ENCODE measurements at places on chromosomes 4 and X.

DNA sequence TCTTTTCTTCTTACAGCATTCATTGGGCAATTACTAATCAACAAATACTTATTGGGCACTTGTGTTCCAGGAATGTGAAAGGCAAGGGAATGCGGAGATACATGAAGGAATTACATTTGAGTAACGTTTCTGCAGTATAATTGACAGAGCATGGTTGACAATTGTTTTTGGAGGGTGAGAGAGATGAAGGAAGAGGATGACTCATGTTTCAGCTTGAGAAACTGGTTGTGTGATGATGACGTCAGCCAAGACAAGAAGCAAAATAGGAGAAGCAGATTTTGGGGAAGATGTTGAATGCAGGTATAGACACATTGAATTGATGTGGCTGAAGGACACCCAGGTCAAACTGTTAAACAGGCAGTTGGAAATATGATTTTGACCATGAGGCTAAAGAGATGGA, 8.0 kb upstream of the CPEB2 start:
- DNase-seq, result peak; percentile 43

DNA sequence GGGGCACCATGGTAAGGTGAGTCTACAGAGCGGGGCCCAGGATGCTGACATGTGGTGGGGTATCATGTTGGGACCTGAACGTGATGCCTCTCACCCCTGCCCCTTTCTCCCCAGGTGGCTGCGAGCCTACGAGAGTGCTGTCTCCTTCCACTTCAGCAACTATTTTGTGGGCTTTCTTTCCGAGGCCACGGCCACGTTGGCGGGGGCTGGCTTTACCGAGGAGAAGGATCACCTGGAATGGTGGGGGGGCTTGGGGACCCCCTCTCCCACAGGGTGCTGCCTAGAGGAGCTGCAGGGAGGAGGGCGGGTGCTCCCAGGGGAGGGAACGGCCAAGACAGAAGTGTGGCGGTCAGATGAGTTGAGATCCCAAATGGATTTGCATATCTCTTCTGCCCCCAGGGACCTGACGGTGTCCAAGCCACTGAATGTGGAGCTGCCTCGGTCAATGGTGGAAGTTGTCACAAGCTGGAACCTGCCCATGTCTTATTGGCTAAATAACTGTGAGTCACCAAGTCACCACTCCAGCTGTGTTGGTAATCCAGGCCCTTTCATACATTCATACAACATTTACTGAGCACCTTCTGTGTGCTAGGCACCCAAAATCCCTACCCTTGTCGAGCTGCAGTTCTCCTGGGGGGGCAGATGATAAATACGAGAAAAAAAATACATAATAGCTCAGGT, 5.5 kb downstream of the PORCN start:
- DNase-seq, result no peak

DNA sequence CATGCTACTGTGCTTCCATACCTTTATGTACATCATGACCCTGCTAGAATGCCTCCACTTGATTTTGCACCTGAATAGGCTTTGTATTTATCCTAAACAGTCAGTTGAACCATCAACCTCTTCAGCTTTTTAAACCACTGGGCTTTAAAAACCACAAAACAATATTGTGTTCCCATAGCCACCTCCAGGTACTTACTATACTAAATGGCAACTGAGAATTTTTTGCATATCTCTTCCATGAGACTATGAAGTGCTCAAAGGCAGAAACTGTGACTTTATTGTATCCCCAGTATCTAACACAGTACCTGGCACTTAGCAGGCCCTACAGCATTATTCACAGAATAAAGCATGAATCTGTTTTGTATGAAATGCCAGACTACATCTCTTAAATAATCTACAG, 39.7 kb downstream of the ANAPC10 start:
- DNase-seq, result no peak

DNA sequence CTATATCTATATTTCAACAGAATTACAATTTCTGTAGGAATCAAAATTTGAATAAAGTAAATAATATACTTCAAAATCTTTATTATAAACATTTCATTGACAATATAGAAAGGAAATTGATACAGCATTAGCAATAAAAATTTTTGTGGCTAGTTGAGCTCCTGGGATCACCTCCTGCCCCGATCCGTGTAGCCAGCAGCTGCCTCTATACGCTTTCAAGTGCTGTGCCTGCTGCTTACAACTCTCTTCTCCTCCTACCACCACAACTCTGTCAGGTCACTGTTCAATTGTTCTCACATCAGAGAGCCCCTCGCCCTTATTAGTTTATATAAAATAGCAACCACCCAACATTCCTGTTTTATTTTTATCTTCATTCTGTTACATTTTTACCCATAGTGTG, 27.6 kb downstream of the INPP4B start:
- DNase-seq, result no peak

GRCh38 chr4:4595252-4595651, 53.4 kb upstream of the STX18 start:
- no peak for DNase-seq

DNA sequence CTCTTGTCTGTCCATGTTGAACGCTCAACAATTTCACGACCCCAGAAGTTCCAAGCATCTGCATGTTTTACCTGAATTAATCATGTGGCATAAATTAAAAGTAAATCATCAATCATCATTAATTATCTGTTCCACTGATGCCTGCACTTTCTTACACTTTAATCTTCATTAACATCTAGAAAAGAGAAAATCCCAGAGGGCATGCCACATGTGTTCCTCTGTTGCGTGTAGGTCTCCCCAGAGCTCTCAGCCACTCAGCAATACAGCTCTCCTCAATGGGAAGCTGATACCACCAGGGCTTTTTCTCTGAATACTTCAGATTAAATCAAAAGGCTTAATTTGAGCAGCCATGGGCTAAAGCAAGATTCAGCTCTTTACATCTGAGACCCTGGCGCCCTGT, 722.4 kb upstream of the TENM3 start:
- no peak for DNase-seq

- DNase-seq, result no peak
Measured at GRCh38 chr4:77052352-77052751, 23.4 kb downstream of the CCNI start.

DNA sequence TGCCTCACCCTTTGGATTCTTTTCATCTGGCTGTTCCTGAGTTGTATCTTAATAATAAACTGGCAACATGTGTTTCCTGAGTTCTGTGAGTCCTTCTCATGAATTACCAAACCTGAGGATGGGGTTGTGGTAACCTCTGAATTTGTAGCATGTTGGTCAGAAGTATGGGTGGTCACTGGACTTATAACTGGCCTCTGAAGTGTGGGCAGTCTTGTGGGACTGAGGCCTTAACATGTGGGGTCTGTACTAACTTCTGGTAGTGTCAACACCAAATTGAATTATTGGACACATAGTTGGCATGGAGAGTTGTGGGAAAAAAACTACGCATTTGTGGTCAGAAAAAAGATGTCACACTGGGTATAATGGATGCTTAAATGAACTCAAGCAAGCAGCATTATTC, 45.0 kb upstream of the TNIP3 start:
- DNase-seq, result no peak

GRCh38 chrX:3697701-3698279, 15.7 kb downstream of the PRKX start:
- no peak for DNase-seq

DNA sequence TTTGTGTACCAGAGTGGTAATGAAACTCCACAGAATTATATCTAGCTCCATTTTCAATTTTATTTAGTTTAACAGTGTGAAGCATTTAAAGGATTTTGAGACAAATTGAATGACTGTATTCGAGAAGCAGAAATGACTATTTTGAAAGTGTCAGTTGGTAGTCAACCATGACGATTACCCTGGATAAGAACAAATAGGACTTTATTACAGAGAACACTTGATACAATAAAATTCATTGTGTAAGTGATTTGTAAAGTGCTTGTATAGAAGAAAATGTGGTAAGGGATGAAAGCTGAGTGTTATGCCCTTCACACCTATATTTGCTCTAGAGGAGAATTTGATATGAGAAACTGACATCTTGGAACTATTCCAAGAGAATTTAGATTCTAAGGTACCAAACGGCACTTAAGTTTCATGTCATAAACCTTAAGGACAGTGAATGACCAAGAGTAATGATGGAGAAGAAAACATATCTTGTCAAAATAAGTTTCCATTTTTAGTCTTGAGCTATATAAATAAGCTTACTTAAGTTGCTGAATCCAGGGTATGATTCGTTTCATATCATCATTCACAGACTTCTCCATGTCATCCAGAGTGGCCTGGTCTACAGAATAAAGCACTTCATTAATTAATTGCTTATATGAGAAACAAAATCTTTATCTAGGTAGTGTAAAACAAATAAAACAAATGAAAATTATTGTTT, 34.6 kb downstream of the MED14 start:
- no peak for DNase-seq

GRCh38 chrX:87697409-87697808, 179.8 kb downstream of the KLHL4 start:
- DNase-seq, result no peak

GRCh38 chr4:164441109-164441508, 312.8 kb upstream of the SMIM31 start:
- DNase-seq, result no peak

DNA sequence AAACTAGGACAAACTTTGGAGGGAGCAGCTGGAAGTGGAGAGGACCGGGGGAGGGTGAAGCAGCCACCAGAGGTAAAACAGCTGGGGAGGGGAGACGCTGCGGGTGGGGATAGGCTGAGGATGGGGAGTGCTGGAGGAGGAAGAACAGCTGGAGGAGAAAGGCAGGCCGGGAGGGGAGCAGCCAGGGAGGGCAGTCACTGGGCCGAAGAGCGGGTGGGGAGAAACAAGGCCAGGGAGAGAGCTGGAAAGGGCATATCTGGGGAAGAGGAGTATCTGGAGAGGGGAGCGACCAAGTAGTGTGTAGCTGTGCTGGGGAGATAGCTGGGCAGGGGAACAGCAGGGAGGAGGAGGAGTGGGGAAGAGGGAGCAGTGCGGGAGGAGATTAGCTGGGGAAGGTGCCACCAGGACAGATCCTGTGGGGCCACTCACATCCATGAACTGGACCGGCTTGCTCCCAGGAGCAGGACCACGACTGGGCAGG, 2.7 kb downstream of the SLC38A5 start:
- DNase-seq, result no peak

DNA sequence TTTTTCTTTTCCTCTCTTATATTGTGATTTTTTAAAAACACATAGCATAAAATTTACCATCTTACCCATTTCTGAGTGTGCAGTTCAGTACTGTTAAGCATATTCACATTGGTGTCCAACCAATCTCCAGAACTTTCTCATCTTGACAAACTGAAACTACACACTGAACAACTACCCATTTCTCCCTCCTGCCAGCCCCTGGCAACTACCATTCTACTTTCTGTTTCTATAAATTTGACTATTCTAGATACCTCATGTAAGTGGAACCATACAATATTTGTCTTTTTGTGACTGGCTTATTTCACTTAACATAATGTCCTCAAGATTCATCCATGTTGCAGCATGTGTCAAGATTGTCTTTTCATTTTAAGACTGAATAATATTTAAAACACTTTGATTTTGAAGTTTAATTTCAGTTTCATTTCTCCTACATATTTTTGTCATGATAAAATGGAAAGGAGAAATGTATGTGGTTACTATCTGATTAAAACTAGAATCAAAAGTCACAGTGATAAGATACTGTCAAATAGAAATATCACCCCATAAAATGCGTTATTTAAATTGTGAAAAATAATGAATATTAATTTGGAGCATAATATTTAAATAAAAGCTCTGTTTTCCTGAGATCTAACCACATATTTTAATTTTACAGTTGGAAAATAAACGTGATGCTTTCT, 122.8 kb downstream of the DIPK2B start:
- DNase-seq, result no peak

DNA sequence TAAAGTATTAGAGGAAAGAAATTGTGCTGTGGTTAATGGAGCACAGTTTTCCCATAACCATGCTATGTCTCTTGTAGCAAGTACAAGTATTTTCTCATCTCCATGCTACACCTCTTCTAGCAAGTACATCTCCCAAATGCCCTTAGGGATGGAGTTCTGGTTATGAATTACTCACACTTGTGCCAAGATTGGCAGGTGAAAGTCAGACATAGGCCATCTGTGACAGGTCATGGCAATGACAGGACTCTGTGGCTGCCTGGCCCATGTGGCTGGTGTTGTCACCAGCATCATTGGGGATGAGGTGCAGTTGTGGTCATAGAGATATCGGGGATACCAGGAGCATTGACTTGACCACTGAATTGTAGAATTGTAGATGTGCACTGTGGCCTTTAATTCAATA, 310.2 kb downstream of the FAT4 start:
- DNase-seq, result no peak

- DNase-seq, result no peak
Measured at GRCh38 chrX:25154168-25154567, 138.4 kb upstream of the ARX start.

DNA sequence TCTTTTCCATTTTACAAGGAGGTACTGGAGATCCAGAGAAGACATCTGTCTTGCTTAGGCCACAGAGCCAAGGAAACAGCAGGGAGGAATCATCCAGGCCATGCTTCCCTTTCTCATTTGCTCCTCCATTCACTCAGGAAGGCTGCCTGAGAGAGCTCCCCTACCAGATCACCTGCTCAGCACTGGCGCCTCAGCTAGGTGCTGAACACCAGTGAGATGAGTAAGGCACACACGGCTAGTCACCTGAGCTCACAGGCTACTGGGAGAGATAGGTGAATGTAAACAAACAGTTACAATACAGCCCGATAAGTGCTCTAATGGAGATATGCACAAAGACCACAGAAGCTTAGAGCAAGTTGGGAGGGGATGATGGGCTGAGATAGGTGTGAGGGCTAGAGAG, 149.8 kb upstream of the ARHGEF9 start:
- DNase-seq, result no peak

- no peak for DNase-seq
Measured at GRCh38 chr4:700587-701264, 4.9 kb upstream of the PCGF3 start.

DNA sequence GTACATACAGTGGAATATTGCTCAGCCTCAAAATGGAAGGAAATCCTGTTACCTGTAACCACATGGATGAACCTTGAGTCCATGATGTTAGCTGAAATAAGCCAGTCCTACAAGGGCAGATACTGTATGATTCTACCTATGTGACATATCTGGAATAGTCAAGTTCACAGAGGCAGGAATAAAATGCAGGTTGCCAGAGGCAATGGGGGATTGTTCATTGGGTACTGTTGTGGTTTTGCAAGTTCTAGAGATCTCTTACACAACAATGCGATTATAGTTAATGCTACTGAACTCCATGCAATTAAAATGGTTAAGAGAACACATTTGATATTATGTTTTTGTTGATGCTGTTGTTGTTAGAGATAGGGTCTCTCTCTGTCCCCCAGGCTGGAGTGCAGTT, 74.6 kb downstream of the SHROOM2 start:
- DNase-seq, result no peak

DNA sequence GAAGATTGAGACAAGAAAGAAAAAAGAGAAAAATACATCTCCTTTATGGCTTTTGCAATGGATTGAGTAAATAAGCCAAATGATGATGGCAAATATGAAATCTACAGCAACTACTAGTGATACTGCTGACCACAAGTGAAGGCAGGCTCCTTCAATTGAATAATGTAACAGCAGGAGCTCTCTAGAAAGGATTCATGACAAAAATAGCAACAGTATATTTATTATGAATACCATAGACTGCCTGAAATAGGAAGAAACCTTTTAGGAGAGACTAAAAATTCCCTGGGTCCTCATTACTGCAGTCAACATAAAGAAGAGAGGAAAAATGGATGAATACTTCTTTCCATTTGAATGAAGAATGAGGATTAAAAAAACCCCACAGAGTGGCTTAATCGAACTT, 306.8 kb upstream of the ANXA10 start:
- no peak for DNase-seq

All from stromal cell of bone marrow (primary cell).